ENCODE measurements at places on chromosomes 12 and 14.

- DNase-seq: no peak
Measured at GRCh38 chr14:49920935-49921334, 28.1 kb downstream of the ARF6 start.

DNA sequence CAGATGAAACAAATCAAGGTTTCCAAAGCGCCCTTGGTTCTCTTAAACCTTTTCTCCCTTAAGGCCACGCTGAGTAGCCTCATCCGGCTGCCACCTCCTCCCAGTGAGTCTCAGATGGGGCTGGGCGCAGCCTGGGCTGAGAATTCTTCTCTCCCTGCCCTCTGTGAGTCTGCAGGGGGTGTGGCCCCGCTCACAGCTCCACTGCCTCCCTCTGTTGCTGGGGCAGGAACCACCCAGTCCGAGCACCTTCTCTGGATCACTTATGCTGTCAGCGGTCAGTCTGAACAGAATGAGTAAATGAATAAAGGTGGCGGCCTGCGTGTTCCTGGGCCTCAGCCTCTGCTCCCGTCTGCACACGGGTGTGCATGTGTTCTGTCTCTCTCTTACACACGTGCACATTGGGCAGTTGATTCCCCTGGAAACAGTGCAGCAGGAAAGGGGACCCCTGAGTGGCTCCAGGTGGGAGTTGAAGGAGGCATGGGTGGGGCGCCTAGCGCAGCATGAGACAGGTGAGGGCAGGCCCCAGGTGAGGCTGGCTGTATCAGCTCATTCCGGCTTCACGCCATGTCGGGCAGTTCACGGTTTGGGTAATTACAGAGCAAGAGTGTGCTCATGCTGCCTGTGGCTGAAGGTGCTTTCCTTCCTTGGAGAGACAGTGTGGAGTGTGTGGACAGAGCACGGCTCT lies 4.3 kb downstream of the PAPLN start:
- DNase-seq: no peak

DNA sequence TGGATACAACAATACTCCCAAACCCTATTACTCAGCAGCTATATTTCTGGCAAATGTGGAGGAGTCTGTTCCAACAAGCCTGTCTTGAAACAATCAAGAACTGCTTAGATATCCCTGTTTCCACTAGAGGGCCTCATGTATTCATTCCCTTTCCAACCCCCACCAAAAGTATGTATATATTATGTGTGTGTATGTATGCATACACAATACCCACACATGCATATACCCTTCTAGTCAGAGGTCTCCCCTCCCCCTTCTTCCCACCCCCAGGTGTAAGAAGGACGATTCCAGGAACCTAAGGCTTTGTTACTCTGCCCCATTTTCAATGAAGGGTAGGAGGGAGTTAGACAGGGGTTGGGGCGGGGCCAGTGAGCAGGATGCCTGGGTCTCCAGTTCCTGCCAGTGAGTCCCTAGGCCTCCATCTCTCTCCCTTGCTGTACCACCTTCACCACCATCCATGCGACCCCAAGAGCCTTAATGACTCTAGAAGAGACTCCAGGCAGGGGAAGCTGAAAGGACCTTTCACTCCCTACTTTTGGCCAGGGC lies at the start of gene DGKA:
Gene DGKA, plus strand, starts transcription at position 392 of the 546 bp plus-strand sequence. CDS start 5,342 bp downstream, outside the sequence.
- peak; percentile 72 for DNase-seq

DNA sequence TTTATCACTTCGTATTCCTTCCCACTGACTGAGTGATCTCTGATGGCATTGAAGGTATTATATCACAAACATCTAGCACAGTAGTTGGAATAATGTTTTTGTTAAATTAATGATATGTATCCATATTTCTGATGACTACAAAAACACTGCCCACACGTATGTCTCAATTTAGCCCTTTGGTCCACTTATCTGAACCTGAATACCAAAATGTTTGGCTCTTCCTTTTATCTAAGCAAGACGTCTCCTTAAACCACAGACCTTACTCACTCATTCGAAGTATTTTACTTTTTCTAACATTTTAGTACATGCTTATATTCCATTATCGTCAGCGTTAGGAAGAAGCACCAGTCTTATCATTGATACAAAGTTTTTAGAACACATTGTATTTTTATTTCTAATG lies 126.4 kb downstream of the PIK3C2G start:
- DNase-seq: no peak

GRCh38 chr12:6229224-6230218 lies 29.3 kb downstream of the CD9 start:
- no peak for DNase-seq

DNA sequence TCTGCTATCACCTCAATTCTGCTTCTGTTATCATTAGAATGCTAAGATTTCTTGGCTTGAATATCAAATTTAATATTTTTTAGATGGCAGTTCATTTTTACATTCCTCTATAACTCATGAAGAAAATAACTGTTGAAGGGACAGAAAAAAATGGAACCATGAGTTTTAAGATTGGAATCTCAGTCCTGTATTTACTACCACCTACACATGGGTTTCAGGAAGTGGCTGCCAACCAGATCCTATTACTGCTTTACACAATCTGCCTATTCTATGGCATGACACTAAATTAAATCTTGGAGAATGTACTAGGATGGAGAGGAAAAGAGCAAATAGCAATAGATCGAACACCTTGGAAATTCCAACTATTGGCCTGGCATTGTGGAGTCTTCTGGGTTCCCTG lies 140.8 kb downstream of the DUSP6 start:
- no peak for DNase-seq

- no peak for DNase-seq
Measured at GRCh38 chr12:26172946-26173552, 22.3 kb upstream of the SSPN start.

DNA sequence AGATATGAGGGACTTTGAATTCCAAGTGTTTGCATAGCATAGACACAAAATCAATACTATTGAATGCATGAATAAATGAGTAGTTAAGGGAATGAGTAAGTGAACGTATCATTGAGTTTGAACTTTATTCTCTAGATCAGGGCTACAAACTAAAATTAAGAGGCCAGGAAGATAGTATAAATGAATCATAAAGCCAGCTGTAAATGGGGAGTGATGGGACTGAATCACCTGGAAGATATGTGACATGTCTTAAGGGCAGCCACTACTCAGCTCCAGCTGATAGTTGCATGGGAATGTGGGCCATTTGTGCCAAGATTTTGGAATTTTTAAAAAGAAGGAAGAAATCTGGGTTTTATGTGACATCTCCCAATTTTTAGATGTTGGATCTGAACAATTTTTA lies 229.9 kb downstream of the AKAP6 start:
- no peak for DNase-seq

DNA sequence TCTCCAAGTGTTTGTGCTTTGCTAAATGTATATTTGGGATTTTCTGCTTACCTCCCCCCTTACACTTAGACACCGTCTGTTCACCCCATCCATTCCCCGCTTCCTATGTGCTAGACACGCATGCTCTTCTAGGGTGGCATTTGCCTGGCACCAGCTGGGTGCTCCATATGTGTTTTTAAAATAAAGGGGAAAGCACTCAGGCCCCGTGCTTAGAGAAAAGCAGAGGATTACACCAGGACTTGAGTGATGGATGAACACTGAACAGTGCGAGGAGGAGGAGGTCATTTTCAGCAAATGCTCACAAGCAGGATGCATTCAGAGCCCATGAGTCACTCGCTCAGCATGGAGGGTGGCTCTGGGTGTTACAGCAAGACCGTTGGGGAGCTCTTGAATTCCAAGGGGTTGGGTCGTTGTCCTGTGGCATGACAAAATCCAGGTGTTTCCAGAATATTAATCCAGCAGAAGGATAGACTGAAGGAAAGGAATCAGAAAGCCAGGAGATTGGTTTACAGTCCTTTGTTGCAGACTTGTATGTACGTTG lies 2.9 kb upstream of the BDKRB1 start:
- DNase-seq: no peak

- no peak for DNase-seq
Measured at GRCh38 chr12:47648056-47648579, 57.7 kb downstream of the RPAP3 start.

DNA sequence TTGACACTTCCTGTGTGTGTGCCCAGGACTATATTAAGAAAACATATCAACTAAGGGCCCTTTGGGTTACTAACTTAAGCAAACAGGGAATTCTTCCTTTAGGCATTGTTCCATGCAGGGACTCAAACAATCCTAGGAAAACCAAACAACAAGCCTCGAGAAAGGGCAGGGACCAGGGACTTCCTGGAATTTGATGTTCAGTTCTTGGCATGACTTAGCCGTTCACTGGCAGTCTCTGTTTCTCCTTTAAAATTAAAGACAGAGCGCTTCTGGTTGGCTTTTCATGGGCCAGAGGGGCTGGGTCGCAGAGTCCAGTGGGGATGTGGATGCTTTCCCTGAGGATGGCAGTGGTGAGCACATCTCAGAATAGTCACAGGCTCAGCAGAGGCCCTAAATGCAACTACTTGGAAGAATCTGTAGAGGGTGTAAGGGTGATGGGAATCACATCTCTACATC lies 35.2 kb downstream of the RNFT2 start:
- DNase-seq: no peak

DNA sequence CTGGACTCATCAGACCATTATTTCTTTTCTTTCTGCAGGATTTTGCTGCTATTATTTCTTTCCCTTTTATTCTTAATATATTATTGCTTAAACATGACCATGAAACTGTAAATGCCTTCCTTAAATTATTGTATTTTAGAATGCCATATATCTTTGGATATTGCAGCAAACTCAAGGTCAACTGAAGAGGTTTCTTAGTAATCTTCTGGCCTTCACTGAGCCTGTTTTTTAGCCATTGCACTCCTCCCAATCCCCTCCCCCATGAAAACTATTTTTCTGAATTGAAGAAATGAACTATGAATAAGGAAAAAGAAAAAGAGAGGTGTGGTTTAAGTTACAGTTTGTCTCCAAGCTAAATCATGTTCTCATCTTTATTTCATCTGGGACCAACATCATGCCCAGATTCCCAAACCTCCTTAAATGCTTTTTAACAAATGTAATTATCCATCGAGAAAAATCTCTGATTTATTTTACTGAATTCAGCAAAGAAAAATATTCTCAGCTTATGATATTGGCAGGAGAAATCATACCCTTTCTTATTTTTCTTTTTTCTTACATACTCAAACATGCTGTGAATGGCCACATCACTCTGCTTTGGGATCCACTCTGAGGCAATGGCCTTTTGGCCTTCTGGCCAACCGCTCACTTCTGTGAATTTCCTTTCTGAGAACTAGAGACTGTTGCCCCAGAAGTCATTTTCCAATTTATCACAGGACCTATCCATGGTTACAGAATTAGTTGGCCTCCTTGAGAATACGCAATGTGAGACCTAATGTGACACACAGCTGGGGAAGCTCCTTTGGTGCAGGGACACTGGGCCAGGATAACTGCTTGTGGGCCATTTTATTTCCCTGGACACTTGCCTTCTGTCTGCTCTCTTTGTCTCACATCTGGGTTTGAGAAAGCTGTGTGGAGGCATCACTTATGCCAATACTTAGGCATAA lies 50.9 kb downstream of the IGF1 start:
- no peak for DNase-seq

DNA sequence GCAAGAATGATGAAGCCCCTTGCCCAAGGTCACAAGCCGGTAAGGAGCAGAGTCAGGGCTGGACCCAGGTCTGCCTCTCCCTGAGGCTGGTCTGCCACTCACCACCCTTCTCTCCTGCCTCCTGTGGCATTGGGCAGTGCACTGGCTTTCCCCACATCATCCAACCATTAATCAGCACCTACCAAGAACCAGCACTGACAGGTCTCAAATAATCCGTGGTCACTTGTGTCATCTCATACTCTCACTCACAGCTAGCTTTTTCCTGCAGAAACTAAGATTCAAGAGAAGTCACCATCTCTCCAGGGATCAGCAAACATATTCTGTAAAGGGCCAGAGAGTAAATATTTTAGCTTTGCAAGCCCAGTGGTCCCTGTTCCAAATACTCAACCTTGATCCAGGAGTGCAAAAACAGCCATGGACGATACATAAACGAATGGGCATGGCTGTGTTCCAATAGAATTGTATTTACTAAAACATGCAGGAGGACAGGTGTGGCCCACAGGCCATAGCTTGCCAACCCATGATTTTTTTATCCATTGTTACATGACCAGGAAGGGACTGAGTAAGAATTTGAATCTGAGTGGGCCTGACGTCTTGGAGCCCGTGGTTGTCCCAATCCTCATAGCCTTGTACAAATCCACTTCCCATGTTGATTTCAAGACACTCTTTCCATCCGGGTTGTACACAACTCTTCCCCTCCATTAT lies 374.2 kb downstream of the BCL11B start:
- no peak for DNase-seq

DNA sequence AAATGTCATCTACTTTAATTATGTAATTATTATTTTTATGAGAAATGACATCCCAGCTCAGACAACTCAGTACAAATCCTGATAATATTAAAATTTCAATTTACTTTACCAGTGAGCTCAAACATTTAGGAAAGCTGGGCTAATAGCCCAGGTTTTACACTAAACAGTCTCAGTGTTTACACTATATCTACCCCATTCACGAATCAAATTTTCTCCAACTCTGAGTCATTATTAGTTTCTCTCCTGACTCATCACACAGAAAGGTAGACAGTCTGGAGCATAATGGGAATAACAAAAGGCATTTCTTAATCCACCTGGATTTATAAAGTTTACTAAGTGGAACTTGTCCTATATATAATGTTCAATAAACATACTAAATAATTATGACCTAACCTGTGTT lies 5.7 kb downstream of the PAWR start:
- no peak for DNase-seq

- DNase-seq: no peak
Measured at GRCh38 chr12:57782243-57782607, 362 bp upstream of the TSFM start.

- no peak for DNase-seq
Measured at GRCh38 chr14:28412077-28412476, 354.5 kb upstream of the FOXG1 start.

- DNase-seq: no peak
Measured at GRCh38 chr14:85686908-85687307, 157.0 kb downstream of the FLRT2 start.

- no peak for DNase-seq
Measured at GRCh38 chr14:95146079-95146771, 11.1 kb downstream of the DICER1 start.

DNA sequence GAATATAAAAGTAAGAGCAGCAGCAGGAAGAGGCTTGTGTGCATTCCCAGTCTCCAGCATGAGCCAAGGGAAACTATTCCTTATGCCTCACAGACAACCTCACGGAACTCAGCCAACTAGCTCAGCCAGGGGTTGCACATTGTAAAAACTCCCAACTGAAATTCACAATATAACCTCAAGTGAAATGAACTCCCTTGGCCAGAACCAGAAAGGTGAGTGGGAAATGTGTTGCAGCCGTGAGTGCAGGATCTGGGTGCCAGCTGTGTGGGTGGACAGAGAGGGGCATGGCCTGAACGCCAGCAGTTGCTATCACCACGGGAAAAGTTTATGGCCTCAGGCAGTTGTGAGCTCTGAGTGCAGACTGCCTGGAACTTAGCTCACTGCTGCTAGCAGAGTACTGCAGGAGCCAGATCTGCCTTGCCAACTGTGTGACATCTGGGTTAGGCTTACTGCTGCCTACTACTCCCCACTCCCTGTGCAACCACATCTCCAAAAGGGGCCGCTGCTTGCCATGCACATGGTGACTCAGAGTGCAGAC lies 2.3 kb upstream of the CLEC1A start:
- DNase-seq: no peak

Data from T-helper 2 cell (primary cell).